ENCODE measurements at places on chromosomes 3 and 15.

DNA sequence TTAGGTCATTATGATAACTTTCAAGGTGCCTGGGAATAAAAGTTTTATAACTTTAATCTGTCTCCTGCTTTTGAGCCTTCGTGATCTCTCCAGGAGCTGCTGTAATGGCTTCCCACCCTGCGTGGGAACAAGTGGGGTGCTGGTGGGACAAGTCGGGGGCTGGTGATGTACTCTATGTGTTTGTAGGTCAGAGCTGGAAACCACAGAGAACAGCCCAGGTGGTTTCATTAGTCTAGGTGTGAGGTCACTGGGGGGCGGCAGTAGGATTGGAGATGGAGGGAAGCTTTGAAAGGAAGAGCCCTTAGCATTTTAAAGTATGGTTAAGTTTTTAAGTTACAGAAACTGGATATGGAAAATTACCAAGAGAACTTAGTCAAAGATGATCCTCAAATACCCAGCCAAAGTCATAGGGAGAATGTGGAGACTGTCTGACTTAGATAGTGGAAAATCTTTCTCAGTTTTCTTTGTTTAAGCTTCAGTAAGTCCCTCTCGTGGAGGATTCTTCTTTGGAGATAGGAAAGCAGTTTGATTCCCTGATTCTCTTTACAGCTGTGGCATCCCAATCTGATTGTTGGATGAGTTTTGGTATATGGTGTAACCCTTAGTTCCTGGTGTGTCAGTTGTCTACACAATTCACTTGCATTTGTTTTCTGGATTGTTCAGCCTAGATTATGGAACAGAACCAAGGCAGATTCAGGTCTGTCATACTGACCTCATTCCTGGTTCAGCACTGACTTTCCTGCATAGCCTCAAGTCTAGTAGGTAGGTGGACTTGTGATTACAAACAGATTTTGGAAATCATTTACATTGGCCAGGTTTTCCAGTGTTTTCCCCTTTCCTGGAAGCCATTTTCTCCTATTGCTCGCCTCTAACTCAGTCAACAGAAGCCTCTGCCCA is 115.6 kb downstream of the FNDC3B start:
- DNase-seq, result no peak

GRCh38 chr3:119636249-119636648 is 24.1 kb downstream of the POPDC2 start:
- peak; percentile 39 for DNase-seq

- peak; percentile 80 for DNase-seq
Measured at GRCh38 chr15:101207867-101208288, 44.0 kb downstream of the CHSY1 start.

GRCh38 chr3:177126015-177126773 is 71.1 kb downstream of the TBL1XR1 start:
- peak; percentile 82 for DNase-seq

- no peak for DNase-seq
Measured at GRCh38 chr3:43613976-43614375, 7.8 kb downstream of the ANO10 start.

DNA sequence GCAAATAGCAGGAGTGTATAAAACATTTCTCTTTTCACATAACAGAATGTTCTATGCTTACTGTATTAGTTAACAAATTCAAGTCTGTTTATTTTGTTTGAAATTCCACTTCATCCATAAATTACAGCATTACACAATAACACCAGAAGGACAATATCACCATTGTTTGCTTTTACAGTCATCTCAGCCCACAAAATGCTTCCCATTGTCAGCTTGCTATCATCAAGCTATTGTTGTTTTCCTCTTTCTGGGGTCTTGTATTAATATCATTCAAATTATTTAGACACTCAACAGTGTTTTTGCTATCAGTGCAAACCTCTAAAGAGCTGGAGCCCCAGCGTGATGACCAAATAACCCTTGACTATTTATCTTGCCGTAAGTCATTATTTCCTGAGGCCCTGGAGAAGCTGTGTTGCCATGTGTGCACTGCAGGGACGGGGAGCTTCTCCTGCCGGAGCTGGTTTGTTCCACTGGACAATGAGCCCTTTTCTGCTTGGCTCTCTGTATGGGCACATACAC is 1.1 kb downstream of the SAMMSON start:
- no peak for DNase-seq

- no peak for DNase-seq
Measured at GRCh38 chr3:133158686-133159085, 120.5 kb downstream of the TMEM108 start.

DNA sequence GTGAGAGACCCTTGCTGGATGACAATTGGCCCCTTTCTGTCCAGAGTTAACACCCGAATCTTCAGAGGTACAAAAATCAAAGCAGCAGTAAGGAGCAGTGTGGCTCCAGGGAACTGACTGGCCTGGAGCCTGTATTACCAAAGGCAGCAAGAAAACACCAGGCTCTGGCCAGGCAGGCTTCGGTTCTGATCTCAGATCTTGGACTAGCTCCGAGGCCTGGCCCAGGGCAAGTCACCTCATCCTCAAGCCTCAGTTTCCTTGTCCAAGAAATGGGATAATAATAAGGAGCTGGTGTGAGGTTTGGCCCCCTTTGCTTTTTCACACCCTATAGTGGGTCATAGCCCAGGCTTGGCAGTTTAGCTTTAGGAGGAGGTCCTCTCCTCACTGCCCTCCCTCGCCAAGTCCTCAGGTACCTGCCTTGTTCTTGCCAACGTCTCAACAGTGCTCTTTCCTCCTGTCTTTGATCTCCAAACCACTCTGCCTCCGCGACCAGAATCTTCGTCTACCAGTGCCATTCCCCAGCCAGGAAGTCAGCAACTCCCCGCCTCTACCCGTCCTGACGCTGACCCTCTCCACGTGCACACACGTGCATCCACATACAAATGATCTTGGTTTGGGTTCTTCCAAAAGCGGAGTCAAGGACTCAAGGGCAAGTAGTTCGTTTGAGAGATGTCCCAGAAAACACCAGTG is 82.6 kb upstream of the TLE3 start:
- no peak for DNase-seq

DNA sequence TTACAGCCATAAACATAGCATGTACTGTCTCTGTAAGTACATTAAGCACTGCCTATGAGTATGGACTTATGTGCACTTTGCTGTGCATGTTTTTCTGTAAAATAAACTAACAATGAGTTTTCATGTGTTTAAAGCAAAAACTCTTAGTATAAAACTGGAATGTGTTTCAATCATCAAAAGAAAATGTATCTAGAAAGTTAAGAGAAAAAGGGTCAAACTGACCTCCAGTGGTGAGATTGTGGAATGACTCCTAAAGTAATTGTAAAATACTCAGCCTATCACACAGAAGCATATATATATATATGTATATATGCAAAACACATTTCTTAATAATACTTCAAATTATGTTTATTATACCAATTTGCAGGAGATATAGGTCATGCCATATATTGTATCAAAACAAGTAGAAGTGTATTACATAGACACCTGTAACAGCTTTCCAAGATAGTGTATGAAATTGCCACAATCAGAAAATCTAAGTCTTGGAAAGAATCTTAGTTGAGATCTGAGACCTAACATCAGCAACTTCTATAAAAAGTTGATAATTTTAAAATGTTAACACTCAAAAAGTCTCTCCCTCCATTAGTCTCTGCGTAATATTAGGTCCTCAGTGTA is 199.6 kb downstream of the FMN1 start:
- peak; percentile 63 for DNase-seq

- peak; percentile 29 for DNase-seq
Measured at GRCh38 chr15:95304151-95304946, 1026.2 kb upstream of the NR2F2 start.

DNA sequence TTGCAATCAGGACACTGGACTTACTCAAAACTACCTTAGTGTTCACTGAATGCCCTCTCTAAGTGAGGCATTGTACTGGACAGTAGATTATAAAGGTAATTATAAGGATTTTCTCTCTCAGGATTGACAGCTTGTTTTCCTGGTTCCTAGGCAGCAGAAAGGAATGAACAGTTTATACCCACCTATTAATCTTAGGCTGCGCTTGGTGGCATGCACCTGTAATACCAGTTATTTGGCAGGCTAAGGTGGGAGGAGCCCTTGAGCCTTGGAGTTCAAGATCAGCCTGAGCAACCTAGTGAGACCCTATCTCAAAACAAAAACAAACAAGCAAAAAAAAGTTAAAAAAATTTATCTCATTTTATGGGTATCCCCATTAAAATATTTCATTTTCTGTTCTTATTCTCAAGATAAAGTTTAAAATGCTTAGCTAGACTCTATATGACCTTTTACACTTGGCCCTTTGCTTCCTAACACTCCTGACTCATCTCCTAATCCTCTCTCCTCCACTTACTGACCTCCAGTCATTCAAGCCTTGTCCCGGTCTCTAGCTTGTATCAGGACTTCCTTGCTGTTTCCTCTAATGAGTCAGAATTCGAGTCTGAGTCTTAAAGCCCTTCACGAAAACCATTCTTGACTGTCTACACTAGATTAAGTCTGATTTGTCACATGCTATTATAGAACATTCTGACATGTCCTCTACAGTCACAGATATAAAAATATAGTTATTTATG is 348.6 kb downstream of the NLGN1 start:
- DNase-seq, result peak; percentile 30

- no peak for DNase-seq
Measured at GRCh38 chr15:89625716-89626115, 29.6 kb downstream of the KIF7 start.

- DNase-seq, result no peak
Measured at GRCh38 chr3:78665101-78665500, 1102.7 kb downstream of the ROBO1 start.

GRCh38 chr3:29576181-29576580 is 295.3 kb downstream of the RBMS3 start:
- DNase-seq, result no peak

- DNase-seq, result no peak
Measured at GRCh38 chr15:69972436-69972835, 125.3 kb downstream of the TLE3 start.

GRCh38 chr3:157069846-157070677 is 89.9 kb downstream of the CCNL1 start:
- peak; percentile 46 for DNase-seq
